ENCODE measurements at places on chromosomes 7 and 10.

GRCh38 chr10:70063418-70064098, 10.9 kb downstream of the MACROH2A2 start:
- no peak for DNase-seq

GRCh38 chr7:97418312-97418711, 300.8 kb downstream of the SDHAF3 start:
- DNase-seq: no peak

DNA sequence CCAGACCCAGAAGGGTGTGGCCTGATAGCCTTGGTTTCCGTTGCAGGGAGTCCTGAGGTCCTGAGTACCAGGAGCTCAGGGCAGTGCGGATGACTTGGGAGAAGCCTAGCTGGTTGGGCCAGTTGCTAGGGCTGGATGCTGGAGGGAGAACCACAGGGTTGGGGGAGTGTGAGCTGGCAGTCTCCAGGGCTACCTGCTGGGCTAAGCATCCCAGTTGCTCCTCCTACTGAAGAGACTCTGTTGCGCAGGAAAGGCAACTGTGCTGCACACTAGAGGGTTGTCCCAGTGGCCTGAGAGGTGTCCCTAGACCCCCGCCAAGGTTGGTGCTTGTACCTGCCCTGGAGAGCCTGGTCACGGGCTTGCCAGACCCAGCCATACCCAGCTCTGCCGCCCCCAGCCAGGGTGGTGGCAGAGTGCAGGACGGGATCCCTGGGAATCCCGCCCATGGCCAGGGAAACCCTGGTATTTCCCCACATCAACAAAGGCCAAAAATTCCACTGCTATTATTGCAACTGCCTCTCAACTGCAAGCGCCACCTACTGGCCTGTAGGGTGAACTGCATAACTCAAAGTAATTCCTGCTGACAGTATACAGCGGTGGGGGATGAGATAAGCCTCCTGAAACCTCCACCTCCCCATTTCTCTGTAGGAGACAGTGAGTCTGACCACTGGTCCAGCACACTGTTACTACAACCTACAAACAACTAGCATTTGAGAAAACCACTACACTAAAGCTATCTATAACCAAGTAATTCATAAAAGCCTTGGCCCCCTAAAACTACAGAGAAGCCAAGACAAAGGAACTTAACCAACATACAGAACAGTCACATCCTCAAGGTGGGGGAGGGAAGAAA, 67.6 kb upstream of the DDC start:
- peak; percentile 50 for DNase-seq

DNA sequence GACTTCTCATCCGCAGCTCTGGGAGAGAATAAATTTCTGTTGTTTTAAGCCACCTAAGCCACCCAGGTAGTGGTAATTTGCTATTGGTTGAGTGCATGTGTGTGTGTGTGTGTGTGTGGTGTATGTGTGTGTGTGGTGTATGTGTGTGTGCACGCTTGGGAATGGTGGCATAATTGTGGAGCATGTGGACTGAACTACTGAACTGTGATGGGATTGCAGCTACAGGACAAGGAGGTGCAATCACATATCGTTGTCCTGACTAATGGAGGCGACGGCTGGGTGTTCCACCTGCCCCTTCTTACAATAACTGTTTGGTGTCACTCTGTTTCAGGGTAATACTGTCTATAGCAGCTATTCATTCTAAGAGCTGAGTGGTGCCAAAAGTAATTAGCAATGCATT, 448.7 kb upstream of the PFKP start:
- DNase-seq: peak; percentile 36

GRCh38 chr7:151711435-151711872, 165.5 kb downstream of the PRKAG2 start:
- no peak for DNase-seq

DNA sequence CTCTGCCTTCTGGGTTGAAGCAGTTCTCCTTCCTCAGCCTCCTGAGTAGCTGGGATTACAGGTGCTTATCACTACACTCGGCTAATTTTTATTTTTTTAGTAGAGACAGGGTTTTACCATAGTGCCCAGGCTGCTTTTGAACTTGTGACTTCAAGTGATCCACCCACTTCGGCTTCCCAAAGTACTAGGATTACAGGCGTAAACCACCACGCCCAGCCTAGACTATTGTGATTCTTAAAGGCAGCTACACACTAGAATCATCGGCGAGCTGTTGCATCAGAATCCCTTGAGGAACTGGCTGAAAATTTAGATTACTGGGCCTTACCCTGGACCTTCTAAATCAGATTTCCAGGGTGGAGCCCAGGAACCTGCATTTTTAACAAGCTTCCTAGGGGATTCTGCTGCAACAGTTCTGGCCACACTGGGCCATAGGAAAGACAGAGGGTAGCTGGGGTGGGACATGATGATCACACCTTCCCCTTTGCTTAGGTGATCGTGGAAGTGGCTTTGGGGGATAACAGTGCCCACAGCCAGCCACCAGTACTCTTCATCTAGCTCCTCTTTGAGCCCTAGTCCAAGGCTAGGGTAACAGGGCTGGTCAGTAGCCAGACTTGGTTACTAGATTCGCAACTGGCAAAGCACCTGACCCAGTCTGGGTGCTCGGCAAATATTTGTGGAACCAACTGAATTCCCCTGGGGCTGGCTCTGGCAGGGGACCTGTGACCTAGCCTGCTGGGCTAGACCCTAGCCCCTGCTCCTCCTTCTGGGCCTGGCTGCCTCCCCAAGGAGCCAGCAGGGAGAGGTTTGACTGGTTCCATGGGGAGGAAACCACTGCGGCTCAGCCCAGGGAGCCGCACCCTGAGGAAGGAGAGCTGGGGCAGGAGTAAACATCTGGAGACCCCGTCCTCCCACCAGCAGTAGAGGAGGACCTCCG, 67.1 kb upstream of the DUSP5 start:
- DNase-seq: no peak

- DNase-seq: no peak
These were observed 117.1 kb downstream of the ANKRD26 start for GRCh38 chr10:26983156-26983555.

- peak; percentile 38 for DNase-seq
These were observed 591.1 kb downstream of the PTPRN2 start for GRCh38 chr7:157996359-157997079.

DNA sequence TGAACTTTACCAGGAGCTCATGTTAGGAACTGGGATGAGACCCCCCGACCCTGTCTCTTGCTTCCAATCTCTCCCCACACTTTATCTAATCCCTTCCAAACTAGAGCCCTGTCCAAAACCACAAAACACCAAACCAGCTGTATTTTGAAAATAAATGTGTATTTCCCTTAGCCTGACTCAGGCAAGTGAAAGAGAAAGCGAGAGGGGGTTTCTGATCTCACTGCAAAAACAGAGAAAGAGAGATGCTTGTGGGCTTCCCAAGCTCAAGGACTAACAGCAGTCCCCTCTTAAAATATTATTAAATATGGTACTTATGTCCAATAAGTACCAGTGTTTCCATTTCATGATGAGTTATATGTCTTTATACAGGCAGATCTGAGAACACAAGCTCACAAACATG, 122.0 kb downstream of the AGMO start:
- DNase-seq: no peak

DNA sequence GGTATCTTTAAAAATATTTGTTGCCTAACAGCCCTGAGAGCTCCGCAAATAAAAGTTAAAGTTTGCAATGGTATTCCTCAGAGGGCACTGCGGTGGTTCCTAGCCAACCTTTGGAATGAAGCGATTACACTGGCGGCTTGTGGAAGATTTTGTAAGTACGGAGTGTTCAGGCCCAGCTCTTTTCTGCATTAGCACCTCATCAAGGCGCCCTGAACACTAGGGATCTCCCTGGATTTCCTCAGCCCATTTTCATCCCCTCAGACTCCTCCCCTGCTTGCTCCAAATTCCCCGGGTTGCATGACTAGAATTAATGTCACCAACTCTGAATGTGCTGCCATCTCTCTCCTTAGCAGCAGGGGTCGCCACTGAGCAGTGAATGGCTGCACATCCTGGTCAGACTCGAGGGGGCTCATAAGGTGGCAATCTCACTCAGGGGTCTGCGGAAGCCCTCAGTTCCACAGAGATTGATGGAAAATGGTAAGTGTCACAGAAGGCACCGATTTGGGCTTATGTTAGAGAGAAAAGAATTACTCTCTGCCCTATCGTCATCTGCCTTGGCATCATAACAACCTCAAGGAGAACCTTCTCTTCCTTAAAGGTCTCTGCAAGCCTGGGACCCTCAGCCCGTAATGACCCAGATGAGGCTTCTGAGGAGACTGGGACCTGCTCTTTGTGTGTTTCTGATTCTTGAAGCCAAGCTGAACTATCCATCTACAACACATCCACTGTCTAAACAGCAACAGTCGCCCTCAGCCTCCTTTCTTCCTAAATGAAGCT, 262.8 kb upstream of the AOAH start:
- peak; percentile 80 for DNase-seq

- DNase-seq: no peak
These were observed at the start of gene SFTPD for GRCh38 chr10:79948976-79949722. TSS of gene SFTPD (minus strand) at chr10:79949105. CDS start at chr10:79946659, 2,446 bp downstream.

DNA sequence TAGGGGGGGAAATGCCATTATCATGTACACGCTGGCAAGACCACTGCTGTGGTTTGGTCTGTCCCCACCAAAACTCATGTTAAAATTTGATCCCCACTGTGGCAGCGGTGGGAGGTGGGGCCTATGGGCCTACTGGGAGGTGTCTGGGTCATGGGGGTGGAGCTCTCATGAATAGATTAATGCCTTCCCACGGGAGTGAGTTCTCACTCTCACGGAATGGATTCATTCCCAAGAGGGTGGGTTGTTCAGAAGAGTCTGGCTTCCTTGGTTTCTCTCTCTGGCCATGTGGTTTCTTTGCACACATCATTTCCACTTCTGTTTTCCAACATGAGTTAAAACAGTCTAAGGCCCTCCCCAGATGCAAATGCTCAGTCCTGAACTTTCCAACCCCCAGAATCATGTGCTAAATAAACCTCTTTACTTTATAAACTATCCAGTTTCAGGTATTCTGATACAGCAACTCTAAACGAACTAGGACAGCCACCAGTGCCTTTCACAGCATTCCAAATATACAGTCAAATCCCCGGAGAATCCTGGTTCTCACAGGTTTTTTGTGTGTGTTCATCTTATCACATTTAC, 44.3 kb downstream of the SMURF1 start:
- DNase-seq: no peak

DNA sequence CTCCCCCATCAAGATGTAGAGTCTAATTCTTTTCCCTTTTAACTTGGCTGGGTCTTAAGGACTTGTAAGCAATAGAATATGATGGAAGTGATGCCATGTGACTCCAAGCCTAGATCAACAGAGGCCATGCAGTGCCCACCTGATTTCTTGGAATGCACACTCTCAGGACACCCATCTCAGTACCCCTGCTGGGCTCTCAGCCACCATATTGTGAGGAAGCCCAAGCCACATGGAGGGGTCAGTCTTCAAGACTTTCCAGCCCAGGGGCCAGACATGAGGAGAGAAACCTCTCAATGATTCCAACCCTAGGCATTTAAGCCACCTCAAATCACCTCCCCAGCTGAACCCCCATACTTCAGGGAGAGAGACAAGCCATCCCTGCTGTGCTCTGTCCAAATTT, 62.2 kb upstream of the CARD11 start:
- no peak for DNase-seq
